GM23248 (cell line): ENCODE measurements at places on chromosomes 3 and 15.

- H3K27me3 ChIP-seq, result no peaks in the 10 kb centered on the region
- 0 out of 2 replicates have a peak, but pooled peaks cover 3% of the 10 kb centered on the region for H3K36me3 ChIP-seq
- DNase-seq, result no peak
- peaks cover 15% of the 10 kb centered on the region for H3K4me1 ChIP-seq
These were observed 4.5 kb downstream of the NDUFB5 start for GRCh38 chr3:179608931-179609720.

DNA sequence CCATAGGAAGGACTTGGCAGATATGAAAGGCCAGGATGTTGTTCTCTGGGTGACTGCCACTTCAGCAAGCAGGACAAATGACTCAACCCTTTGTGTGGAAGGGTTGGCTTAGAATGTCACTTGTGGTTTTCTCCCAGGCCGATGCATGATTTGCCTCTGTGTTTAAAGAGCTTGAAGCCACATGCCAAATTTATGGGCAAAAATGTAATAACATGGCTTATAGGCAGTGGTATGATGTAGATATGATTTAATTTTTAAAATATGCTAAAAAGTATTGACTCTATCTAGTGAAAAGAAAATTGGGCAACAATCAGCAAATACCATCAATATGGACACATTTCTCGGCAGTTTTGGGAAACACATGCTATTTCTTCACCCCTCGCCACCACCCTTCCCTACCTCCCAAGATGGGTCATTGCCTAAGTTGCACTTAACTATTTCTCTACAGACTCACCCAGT lies 114.6 kb downstream of the CYP19A1 start:
- H3K4me3 ChIP-seq, result peak overlapping the region; percentile 38
- DNase-seq, result peak; percentile 96
- peaks cover 39% of the 10 kb centered on the region for H3K4me1 ChIP-seq
- H3K27me3 ChIP-seq, result no peaks in the 10 kb centered on the region
- H3K27ac ChIP-seq, result peak overlapping the region; percentile 85

- H3K4me1 ChIP-seq, result no peaks in the 10 kb centered on the region
- no peaks in the 10 kb centered on the region; the same call in 1 of the 2 replicates for H3K27me3 ChIP-seq
- no peak overlapping the region for H3K27ac ChIP-seq
- DNase-seq, result no peak
These were observed 280.0 kb upstream of the TRIM42 start for GRCh38 chr3:140397847-140398246.

DNA sequence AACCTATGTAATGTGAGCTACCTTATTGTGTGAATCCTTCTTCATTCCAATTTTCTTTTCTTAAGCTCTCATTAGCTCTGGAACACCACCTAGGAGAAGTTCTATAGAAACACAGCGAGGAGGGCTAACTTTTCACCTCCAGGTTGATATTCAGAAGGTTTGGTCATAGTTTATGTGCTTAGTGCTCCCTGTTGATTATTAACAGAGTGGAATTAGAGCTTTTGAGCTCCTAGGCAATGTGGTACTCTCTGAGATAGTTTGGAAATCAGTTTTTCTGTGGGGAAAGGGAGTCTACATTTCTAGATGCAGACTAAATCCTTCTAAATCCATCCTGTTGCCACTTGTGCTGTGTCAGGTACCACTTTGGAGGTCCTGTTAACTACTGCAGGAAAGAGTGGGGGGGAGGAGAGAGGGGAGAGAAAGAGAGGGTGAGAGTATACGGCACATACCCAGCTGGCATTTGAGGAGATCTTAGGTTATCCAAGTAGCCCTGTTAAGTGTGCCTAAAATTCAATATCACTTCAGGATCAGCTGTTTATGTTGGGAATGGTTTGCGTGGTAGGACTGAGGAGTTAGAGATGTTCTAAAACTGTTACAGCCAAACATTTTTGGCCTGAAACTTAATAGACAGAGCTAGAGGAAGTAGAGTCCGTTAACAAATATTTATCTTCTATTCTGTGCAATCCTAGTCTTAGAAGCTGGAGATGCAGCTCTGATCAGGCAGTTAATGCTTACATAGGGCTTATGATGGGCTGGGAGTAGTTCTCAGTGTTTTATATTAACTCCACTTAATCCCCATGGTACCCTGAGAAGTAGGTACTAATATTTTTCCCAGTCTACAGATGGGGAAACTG lies 117.5 kb upstream of the PROK2 start:
- H3K27ac ChIP-seq, result no peak overlapping the region
- no peaks in the 10 kb centered on the region for H3K4me1 ChIP-seq
- no peak overlapping the region for H3K4me3 ChIP-seq
- no peaks in the 10 kb centered on the region for H3K36me3 ChIP-seq
- DNase-seq, result no peak

GRCh38 chr15:53693729-53694475 lies 65.6 kb downstream of the WDR72 start:
- no peaks in the 10 kb centered on the region for H3K27me3 ChIP-seq
- no peak for DNase-seq
- H3K36me3 ChIP-seq, result no peaks in the 10 kb centered on the region
- no peak overlapping the region for H3K4me3 ChIP-seq
- H3K4me1 ChIP-seq, result no peaks in the 10 kb centered on the region

DNA sequence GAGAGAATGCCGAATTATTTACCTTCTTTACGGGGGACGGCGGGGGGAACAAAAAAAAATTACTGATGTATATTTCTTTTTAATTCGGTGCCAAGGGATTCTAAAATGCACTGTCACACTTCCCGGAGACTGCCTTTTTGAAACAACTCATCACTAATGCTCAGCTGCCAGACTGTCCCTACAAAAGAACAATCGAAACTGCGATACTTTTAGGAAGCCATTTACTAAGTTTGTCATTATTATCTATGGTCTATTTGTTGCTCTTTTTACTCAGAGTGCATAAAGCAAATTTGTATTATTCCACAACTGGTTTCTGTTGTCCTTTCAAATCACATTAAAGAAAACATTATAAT lies 60.8 kb downstream of the TM4SF4 start:
- no peaks in the 10 kb centered on the region for H3K27me3 ChIP-seq
- DNase-seq, result peak; percentile 70
- H3K36me3 ChIP-seq, result no peaks in the 10 kb centered on the region
- H3K27ac ChIP-seq, result peak overlapping the region; percentile 85
- H3K4me1 ChIP-seq, result peaks cover 68% of the 10 kb centered on the region
- H3K4me3 ChIP-seq, result peak overlapping the region; percentile 60

- no peak overlapping the region for H3K4me3 ChIP-seq
- H3K27ac ChIP-seq, result peak overlapping the region; percentile 8
- H3K27me3 ChIP-seq, result no peaks in the 10 kb centered on the region
These were observed 35.9 kb downstream of the VGLL4 start for GRCh38 chr3:11607816-11608215.

DNA sequence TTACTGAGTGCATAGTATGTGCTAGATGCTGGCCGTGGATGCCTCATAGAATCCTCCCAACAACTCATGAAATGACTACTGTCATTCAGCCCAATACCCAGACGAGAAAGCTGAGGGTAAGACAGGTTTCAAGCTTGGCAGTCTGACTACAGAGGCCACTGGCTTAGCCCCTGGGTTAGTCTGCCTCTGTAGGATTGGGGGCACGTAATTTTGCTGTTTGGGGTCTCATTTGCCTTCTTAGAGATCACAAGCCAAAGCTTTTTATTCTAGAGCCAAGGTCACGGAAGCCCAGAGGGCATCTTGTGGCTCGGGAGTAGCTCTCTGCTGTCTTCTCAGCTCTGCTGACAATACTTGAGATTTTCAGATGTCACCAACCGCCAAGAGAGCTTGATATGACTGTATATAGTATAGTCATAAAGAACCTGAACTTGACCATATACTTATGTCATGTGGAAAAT lies 1.0 kb upstream of the CCR5 start:
- H3K36me3 ChIP-seq, result no peaks in the 10 kb centered on the region
- no peak overlapping the region for H3K4me3 ChIP-seq
- no peak overlapping the region for H3K27ac ChIP-seq

- no peaks in the 10 kb centered on the region for H3K36me3 ChIP-seq
- no peak overlapping the region for H3K4me3 ChIP-seq
- DNase-seq, result no peak
- H3K27ac ChIP-seq, result no peak overlapping the region
These were observed 63.1 kb downstream of the MYH15 start for GRCh38 chr3:108447096-108447847.

GRCh38 chr15:27248251-27248650 lies 277.3 kb downstream of the GABRG3 start:
- H3K4me3 ChIP-seq, result no peak overlapping the region
- no peaks in the 10 kb centered on the region for H3K36me3 ChIP-seq
- H3K27ac ChIP-seq, result no peak overlapping the region
- H3K4me1 ChIP-seq, result no peaks in the 10 kb centered on the region
- no peaks in the 10 kb centered on the region for H3K27me3 ChIP-seq
- DNase-seq, result no peak

DNA sequence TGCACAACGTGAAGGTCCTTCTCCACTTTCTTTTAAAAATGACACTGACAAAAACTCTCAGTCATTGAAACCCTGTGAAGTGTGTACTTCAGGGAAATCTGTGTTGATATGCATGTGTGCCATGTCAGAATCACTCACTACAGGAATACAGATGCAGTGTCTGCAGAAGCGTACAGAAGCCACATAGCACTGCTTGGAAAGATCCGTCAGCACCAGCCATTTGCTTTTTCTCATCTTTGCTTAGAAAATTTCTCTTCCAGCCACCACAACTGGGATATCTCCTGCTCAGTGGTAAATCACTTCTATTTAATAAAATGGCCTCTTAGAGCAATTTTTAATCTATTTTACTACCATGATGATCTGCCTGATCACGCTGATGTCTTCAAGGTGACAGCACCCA lies 91.3 kb upstream of the ARHGEF26 start:
- H3K4me3 ChIP-seq, result no peak overlapping the region
- no peak overlapping the region for H3K27ac ChIP-seq
- no peaks in the 10 kb centered on the region for H3K4me1 ChIP-seq
- no peaks in the 10 kb centered on the region for H3K36me3 ChIP-seq
- no peaks in the 10 kb centered on the region for H3K27me3 ChIP-seq

DNA sequence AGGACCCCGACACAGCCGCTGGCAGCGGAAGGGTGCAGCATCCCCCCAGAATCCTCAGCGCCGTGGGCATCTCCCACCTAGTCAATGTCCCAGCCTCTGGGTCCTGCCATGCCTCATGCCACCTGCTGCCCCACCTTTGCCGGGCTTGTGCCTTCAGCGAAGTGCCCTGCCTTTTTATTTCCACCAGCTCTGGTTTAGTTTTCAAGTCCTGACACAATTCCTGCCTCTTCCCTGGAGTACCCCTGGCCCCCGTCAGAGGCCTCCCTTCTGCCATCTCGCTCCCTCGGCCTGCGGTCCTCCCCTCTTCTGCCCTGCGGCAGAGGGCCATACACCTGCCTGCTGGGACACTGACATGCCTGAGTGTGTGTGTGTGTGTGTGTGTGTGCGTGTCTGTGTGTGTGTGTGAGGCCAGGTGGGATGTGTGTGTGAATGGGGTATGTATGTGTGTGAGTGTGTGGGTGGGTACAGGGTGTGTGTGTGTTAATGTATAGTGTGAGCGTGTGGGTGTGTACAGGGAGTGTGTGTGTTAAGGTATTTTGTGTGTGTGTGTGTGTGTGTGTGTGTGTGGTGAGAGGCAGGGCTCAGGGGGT lies 129.9 kb downstream of the SMAD6 start:
- H3K4me1 ChIP-seq, result peaks cover 42% of the 10 kb centered on the region
- H3K27me3 ChIP-seq, result no peaks in the 10 kb centered on the region
- H3K36me3 ChIP-seq, result no peaks in the 10 kb centered on the region
- DNase-seq, result no peak
- no peak overlapping the region for H3K4me3 ChIP-seq

DNA sequence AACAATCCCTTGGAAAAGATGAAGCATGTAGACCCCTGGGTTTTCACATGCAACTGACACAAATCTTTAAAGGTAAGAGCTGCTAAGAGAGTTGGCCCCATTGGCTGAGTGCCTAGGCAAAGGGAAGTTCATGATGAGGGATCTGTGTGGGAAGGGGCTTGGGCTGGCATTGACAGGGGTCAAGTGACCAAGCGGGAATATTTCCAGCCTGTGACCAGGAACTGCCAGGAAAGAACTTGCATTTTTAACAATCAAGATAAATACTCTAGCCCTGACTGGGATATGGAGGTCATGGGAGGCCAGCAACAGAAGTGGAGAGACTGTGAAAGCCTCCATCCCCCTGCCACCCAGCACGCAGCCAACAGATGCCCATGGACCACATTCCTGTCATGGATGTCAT lies 361.1 kb upstream of the ATP10A start:
- no peaks in the 10 kb centered on the region for H3K27me3 ChIP-seq
- DNase-seq, result no peak
- H3K27ac ChIP-seq, result no peak overlapping the region
- H3K4me1 ChIP-seq, result no peaks in the 10 kb centered on the region

GRCh38 chr15:90553248-90553745 lies 23.6 kb downstream of the CRTC3 start:
- H3K4me1 ChIP-seq, result peaks cover 49% of the 10 kb centered on the region
- 0 out of 2 replicates have a peak, but pooled peaks cover 7% of the 10 kb centered on the region for H3K36me3 ChIP-seq
- H3K27me3 ChIP-seq, result no peaks in the 10 kb centered on the region
- H3K27ac ChIP-seq, result peak overlapping the region; percentile 98

- no peak for DNase-seq
- H3K4me3 ChIP-seq, result no peak overlapping the region
- H3K4me1 ChIP-seq, result peaks cover 15% of the 10 kb centered on the region
- no peaks in the 10 kb centered on the region for H3K36me3 ChIP-seq
These were observed 556.4 kb upstream of the CCDC54 start for GRCh38 chr3:106820726-106821362.

DNA sequence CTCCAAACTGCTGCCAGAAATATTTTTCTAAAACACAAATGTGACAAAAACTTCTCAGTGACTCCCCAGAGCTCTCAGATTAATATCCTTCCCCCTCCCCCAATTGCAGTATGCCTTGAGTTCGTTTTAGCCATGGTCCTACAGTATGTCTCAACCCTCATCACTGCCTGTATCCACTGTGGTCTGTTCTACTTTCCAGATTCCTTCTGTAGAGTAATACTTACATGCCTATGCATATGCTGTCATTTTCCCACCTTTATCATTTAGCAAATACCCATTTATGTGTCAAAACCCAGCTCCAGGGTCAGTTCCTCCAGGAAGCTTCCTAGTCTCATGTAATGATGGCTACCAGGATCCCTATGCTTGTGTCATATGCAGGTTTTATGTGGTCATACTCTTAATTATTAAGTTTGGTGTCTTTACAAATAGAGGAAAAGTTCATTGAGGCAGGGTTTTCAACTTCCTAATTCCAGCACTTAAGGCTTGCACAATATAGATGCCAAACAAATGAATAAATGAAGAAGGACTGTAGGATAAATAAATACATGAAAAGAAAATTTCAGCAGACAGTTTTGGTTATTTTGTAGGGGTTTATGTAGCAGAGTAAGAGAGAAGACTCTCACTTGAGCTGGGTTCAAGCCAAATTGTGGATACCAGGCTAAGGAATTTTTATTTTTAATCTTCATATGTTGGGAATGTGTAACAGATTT lies 170.8 kb downstream of the ALCAM start:
- peak; percentile 38 for DNase-seq
- peaks cover 45% of the 10 kb centered on the region for H3K36me3 ChIP-seq

DNA sequence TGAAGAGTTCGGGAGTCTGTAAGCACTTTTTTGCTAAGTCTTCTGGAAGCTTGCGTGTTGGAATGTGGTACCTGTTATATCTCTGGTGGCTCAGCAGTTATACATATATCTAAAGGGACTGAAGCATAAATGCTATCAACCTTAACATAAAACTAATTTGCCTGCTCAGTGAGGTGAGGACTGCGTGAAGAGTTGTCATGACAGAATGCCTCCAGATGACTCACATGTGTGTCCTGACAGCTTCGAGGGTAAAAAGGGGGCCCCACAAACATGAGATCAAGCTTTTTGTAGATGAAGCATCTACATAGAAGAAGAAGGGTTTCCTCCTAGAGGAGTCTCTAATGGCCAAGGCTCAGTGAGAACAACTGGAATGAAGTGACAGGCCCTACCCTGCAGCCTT lies 88.8 kb upstream of the C3orf80 start:
- H3K4me3 ChIP-seq, result no peak overlapping the region
- peaks cover 13% of the 10 kb centered on the region for H3K4me1 ChIP-seq
- DNase-seq, result no peak
